ENCODE measurements at places on chromosomes 16 and 17.
A peak's percentile ranks its signal among the peaks of the same experiment; 100 is the strongest.

- no peak for DNase-seq
Observed at GRCh38 chr16:84874983-84875382, 55.2 kb downstream of the CRISPLD2 start.

- DNase-seq = no peak
Observed at GRCh38 chr16:54459509-54460262, 173.1 kb upstream of the IRX3 start.

GRCh38 chr16:17567455-17567854 lies 96.7 kb upstream of the XYLT1 start:
- DNase-seq = no peak

DNA sequence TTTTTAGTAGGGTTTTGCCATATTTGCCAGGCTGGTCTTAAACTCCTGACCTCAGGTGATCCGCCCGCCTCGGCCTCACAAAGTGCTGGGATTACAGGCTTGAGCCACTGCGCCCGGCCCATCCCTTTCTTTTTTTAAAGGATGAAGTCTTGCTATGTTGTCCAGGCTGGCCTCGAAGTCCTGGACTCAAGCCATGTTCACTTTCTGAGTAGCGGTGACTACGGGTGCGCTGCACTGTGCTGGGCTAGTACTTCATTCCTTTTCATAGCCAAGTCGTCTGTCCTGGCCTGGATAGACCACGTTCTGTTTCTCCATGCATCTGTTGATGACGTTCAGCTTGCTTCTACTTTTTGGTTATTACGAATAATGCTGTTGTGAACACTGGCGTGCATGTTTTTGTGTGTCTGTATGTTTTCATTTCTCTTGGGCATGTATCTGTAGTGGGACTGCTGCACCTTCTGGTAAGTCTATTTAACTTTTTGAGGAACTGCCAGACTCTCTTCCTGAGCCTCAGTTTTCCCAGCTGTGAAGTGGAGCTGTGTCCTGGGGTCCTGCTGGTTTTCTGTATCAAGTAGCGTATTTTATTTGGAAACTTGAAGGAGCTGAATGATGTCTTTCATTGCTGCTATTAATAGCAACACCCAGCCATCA lies 40.0 kb upstream of the GSE1 start:
- no peak for DNase-seq

DNA sequence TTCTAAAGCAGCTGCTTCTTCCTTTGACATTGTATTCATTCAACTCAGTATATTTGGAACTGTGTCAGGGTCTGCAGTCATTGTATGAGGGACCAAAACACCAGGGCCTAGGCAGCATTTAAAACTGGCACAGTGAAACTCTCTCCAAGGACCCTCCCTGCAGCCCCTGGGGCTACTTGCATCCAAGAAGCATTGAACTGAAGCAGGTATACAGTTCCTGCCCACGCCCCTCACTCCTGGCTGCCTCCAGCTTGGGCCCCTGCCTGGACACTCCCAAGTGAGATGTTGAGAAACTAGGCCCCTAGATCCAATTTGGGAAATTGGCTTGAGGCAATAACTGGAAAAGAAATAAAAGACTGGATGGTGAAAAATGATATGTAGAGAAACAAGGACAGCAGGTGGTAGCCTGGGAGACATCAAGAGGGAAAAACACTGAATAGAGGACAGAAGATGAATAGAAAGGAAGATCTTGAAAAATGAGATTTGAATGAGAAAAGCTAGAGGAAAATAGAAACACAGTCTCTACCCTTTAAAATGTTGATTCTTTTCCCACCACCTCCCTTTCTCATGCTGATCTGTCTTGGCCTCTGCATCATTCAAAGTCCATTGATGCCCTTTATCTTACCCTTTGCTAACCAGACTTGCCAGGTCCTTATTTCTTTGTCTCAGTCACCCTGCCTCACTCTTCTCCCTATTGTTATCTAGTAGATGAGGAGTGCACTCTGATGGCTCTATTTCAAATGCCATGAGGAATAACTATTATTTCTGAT lies 368.8 kb upstream of the CDH8 start:
- DNase-seq = no peak

DNA sequence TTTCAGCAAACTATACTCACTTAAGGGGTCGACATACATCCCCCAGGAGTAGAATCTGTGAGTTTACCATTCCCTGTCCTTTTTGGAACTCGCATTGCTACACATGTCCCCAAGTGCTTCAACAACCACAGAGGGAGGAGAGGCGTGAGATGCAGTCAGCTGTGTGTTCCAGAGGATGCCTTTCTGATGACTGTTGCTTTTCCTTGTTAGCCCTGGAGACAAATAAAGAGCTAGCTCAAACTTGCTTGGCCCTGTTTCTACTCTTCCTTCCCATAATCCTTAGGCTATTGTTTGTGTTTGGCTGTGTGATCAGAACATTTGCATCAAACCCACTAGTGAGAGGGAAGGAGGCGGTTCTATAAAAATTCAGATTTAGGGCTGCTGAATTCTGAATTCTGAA lies 264.0 kb downstream of the ENGASE start:
- DNase-seq = no peak

DNA sequence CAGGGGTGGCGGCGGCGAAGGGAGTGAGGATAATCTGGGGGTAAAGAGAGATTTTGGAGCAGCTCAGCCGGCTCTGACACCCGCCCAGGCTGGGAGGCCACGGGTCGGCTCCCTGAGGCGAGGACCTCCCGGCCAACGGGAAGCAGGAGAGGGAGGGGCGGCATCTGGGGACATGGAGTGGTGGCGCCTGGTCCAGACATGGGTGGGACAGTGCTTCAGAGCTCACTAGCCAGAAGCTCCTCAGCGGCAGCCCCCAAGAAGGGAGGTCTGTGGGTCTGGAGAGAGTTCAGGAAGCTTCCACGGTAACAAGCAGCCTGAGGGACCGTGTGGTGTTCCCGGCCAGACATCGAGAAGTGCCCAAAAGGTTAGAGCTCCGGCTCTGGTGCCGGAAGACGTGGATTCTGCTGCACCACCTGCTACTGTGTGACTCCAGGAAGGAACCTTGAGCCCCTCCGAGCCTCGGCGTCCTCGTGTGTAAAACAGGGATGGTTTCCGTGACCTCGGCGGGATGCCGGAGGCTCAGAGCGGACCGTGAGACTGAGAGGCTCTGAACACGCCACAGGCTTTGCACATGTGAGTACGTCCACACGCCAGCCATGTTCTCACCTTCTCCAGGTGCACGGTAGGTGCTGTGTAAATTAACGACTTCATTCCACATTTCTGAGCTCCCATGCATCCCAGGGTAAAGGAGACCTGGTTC lies 56.9 kb downstream of the TIMM22 start:
- DNase-seq = no peak

DNA sequence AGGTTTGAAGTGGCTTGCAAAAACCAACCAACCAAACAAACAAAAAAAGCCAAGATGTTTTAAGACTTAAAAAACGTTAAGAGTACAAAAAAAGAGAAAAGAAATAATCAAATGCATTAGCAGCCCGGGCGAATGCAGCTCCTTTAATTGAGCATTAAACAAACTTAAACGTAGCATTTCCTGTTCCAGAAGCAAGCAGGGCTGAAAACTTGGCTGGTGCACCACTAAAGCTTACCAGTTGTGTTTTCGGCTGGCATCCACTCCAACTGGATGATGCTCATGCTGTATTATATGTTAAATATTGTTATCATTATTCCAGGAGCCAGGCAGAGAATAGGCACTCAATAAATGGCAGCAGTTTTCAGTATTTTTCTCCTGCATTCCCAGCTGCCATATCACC lies 45.1 kb downstream of the IRX6 start:
- DNase-seq = no peak

DNA sequence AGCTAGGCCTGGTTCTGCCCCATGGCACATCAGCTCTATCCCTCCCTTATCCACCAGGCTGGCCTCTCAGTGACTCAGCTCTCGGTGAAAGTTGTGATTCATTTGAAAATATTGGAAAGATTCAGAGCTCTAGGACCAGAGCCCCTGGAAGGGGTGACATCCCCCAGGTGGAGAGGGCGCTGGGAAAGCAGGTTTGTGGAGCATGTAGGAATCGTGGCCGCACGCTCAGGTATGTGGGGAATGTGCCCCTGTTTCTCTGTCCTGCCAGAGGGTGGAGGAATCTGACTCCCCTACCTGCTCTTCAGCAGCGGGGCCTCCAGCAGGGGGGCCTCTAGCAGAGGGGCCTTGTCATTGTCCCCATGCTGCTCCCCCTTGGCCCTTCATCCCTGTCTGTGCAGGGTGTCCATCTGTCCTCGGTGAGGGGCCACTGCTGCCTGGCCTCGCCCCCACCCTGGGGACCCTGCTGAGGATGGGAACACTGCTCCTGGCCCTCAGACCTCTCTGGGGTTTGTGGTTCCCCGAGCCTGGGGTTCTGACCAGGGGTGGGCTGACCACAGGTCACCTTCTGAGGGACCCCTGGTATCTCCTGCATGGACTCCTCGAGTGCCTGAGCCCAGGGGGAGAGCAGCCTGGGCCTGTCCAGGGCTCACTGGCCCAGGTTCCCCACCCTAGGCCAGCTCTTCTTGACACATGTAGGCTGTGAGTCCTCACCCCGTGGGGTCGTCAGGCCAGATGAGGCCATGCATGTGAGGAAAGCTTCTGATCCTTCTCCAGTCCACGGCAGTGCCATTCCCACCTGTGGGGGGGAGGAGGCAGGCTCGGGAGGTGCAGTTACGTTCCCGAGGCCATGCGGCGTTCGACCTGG lies 47.5 kb downstream of the NT5M start:
- no peak for DNase-seq

DNA sequence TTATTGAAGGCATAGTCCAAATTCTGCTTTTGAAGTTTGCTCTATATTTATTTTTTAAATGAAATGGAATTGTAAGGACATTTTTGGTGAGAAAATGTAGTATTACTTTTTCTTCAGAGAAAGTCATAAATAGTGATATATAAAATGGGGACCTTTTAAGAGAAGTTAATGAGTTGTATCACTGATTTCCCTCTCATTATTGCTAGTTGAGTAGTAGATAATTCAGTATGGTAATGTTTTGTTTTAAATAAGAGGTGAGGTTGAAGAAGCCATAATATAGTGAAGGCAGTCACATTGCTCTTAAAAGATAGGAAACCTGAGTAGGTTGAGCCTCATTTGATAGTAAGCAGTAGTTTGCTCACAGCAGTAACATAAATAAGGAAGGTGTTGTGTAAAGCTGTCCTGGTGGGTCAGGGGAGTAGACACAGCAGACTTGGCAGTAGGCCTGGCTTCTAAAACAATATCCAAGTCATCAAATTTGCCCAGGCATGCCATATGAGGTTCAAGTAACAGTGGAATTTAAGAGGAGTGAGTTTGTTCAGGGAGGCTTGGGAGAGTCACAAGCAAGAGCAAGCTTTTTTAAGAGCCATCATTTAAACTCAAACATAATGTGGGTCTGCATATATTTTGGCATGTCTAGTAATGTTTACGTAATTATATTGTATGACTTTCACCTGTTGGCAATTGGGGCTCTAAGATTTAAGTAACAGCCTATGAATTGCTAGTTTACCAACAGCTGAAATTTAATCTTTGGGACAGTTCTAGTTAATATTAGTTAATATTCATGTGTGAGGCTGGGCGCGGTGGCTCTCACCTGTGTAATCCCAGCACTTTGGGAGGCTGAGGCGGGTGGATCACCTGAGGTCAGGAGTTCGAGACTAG lies 6.5 kb downstream of the NFATC3 start:
- peak; percentile 57 for DNase-seq

Data from NCI-H1436 treated with DMSO at 0.1 percent for 48 hours (cell line).